ENCODE measurements at places on chromosomes 12 and 14.

DNA sequence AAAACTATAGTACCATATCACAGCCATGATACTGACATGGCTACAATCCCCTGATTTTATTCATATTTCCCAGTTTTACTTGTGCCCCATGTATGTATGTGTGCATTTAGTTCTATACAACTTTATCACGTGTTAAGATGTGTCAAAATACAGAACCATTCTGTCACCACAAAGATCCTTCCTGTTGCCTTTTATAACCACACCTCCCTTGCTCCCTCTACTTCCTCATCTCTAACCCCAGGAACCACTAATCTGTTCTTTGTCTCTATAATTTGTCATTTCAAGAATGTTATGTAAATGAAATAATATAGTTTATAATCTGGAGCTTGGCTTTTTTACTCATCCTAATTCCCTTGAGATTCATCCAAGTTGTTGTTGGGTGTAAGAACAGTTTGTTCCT, 358.4 kb downstream of the DPF3 start:
- no peak for DNase-seq

DNA sequence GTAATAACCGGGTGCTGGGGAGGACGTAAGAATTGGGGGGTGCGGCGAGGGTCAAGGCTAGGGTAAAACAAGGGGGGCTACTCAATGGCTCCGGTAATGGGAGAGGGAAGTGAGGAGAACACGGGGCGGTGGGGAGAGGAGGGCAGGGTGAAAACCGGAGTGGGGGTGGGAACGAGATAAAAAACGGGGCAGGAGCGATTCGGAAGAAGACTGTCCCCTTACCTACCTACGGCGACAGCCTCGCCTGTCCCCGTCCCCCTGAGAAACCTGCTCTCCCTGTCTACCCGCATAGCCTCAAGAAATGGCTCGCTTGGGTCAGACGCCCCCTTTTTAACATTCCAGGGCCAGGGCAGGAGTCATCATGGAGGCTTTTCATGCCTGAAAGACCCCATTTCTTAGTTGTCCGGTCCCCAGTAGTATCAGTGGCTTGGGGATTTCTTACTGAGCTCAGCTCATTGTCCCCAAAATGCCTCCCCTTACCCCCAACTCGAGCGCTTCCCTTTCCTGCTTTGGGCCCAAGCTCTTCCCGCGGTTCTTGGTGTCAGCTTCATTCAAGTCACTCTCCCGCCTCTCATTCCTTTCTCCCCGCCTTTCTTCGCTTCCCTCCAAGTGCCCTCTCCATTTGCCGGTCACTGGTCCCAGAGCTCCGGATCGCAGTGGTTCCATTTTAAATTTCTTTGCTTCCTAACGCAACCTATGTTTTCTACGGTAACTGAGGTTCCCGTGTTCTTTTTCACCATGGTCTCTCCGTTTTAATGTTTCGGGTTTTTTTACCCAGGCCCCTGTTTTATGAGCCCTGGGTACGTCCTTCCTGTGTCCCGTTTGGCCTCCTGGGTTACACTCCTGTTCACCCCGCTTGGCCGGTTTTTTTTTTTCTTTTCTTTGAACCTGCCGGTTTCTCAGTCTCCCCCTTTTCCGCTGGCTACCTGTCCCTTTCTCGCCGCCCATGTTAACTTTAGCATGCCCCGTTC, 1.2 kb upstream of the WSB2 start:
- peak; percentile 77 for DNase-seq

DNA sequence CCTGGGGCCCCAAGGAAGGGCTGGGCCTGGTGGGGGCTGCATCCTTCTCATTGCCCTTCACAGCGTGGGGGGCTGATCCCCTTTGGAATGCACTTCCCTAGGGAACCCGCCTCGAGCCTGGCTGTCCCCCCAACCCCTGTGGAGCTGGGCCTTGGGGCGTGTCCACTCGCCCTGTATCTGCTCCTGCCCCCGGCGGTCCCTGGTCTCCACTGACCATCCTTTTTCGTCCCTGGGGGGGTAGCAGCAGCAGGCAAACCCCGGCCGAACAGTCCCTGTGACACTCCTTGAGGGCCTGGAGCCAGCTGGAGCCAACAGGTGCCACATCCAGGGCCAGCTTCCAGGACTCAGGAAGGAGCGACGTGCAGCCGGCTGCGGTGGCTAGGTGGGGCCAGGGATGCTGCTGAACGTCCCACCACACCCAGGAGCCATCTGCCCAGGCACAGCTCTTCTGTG, 9.4 kb upstream of the GPR132 start:
- no peak for DNase-seq

GRCh38 chr14:23139874-23140273, 20.8 kb upstream of the CEBPE start:
- DNase-seq: no peak

DNA sequence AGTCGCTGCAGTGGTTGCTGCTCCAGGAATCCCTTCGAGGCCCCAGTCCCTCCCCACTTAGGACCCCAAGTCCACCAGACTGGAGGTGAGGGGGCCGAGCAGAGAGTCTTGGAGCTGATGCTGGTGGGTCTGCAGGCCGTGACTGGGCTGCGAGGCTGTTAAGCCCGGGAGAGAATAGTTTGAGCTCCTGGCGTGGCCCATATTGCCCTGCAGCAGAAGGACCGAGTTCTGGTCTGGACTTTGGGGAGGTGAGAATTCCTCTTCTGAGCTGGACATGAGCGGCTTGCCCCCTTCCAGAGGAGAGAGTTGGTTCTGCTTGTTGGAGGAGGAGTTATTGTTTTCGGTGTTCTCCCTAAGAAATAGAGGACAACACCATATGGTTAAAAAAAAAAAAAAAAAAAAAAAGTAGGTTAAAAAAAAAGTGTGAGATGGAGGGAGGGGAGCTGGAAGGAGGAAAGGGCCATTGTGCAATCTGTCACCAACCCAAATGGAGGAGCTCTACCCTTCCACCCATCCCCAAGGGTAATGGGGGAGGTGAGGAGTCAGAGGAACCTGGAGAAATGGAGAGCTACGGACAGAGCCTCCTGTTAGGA, 3.0 kb downstream of the SIX1 start:
- no peak for DNase-seq

- DNase-seq: no peak
Observed at GRCh38 chr12:68998041-68998440, 65.1 kb upstream of the CPM start.

GRCh38 chr12:28512406-28512805, 322.1 kb downstream of the CCDC91 start:
- DNase-seq: no peak

DNA sequence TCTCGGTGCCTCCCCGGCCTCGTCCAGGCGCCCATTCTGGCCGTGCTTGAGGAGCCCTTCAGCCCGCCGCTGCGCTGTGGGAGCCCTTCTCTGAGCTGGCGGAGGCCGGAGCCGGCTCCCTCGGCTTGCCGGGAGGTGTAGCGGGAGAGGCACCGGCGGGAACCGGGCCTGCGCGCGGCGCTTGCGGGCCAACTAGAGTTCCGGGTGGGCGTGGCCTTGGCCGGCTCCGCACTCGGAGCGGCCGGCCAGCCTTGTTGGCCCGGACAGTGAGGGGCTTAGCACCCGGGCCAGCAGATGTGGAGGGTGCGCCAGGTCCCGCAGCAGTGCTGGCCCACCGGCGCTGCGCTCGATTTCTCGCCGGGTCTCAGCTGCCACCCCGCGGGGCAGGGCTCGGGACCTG, 168.7 kb upstream of the RPL10L start:
- DNase-seq: no peak

DNA sequence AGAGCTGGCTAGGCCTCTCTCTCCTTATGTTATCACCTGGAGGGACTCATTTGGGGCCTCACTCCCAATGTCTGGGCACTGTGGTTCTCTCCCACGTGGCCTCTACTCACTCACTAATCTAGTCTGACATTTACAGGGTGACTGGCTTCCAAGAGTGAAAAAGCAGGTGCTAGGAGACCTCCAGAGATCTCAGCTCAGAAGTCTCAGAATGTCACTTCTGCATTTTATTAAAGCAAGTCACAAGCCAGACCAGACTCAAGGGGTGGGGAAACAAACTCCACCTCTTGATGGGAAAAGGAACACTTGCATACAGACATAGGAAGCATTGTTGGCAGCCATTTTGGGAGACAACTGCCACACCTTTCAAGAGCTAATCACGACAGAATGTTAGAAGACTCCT, 175.9 kb downstream of the MON2 start:
- DNase-seq: no peak

GRCh38 chr12:100402763-100403162, 45.9 kb downstream of the SLC17A8 start:
- DNase-seq: no peak

DNA sequence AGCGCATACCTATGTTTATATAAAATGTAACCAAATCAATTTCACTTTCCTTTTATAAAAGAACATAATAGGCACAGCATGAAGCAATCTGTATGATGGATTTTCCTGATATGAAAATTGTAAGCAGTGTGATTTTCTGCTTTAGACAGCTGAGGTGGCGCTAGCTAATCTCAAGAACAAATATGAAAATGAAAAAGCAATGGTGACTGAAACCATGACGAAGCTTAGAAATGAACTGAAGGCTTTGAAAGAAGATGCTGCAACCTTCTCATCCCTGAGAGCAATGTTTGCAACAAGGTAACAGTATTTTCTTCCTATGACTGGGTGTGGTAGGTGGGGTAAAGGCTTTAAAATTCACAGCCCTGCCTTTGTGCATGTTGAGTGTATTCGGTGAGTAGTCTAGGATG, 65.0 kb upstream of the FGD4 start:
- DNase-seq: no peak

DNA sequence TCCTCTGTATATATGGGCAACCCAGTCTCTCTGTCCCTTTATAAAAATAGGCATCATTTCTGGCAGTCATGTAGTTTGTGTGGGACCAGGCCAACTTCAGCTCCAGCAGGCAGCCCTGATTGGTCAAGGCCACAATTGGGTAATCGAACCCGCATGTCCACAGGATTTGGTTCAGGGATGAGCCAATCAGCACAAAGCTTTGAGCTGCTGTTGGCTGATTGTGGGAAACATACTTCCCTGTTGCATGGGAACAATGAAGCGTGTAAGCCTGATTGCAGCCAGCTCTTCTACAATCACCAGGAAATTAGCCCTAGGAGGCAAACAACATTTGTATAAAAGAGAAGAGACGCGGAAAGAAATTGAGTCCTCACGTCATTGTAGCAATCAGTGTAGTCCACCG, 328.6 kb downstream of the PCNX1 start:
- DNase-seq: no peak

DNA sequence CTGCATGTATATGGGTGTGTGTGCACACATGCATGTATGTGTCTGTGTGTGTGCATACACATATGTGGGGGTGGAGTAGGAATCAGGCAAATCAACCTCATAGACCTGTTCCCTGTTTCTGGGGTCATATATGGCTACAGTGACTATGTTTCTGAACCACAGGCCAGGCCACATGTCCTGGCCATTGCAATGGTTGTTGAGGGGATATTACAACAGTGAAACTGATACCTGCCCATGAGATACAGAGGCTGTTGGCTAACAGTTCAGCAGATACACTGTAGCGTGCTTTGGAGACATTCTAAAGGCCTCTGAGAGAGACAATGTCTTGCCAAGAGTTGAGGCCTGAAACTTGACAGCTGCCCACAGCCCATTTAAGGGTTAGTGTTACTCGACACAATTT, 47.3 kb upstream of the FOS start:
- no peak for DNase-seq

- DNase-seq: no peak
Observed at GRCh38 chr12:56193025-56193578, 3.8 kb upstream of the SMARCC2 start.

- no peak for DNase-seq
Observed at GRCh38 chr12:50275556-50275955, 7.8 kb downstream of the LIMA1 start.

DNA sequence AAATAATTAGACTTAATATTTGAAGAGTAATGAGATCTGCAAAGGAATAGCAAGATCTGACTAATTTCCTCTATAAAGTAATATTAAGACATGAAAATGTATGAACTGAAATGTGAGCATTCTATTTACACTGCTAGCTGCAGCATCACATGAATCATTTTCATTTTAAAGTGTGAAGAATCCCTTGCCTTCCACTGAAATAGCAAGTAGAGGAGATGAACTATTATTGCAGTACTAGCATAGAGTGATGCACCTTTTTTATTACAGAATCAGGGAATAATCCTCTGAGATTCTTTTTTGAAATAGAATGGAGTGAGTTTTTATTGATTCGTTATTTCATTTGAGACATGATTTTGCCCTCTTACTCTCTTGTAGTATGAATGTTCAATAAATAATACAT, 281.9 kb upstream of the NAV3 start:
- no peak for DNase-seq

DNA sequence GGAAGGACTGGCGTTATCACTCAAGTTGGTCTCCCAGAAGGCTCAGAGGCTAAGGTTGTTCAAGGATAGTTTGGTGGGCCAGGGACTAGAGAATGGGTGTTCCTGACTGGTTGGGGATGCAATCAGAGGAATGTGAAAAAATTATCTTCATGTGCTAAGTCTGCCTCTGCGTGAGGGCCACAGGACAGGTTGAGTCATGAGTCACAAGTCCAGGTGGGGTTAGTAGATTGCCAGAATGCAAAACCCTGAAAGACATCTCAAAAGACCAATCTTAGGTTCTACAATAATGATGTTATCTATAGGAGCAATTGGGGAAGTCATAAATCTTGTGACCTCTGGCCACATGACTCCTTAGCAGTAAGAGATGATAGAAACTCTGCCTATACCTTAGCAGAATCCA, 220.1 kb upstream of the EEA1 start:
- no peak for DNase-seq

- DNase-seq: no peak
Observed at GRCh38 chr14:54890788-54891187, 11.8 kb downstream of the GCH1 start.

DNA sequence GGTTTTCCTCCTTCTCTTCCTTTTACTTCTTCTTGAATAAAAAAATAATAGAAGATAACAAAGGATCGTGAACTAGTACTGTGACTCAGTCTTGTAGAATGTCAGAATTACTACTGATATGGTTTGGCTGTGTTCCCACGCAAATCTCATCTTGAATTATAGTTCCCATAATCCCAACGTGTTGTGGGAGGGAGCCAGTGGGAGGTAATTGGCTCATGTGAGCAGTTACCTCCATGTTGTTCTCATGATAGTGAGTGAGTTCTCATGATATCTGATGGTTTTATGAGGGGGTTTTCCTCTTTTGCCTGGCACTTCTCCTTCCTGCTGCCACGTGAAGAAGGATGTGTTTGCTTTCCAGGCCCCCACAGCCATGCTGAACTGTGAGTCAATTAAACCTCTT, 549.6 kb downstream of the DIO2 start:
- no peak for DNase-seq

- no peak for DNase-seq
Observed at GRCh38 chr12:1760566-1761382, 59.6 kb upstream of the LRTM2 start.

GRCh38 chr12:6222078-6222654, 22.0 kb downstream of the CD9 start:
- DNase-seq: no peak

- DNase-seq: no peak
Observed at GRCh38 chr12:120413901-120414695, 23.8 kb upstream of the COX6A1 start.

DNA sequence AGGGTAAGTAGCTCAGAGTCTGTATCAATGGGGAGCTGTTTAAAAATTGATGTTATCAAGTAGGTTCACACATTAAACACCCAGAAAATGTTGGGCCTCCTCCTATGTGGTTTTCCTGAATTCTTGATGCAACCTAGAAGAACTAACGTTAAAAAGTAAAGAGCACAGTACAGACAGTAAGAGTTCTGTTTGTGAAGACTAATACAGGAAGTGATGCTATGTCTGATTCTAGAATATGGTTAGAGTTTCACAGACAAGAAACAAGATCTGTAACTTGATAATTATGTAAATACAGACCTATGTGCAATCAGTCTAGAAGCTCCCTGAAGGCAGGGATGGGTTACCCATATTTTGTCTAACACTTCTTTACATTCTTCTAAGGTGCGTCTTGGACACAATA, 214.9 kb upstream of the BTG1 start:
- no peak for DNase-seq
